ENCODE measurements at places on chromosomes 16 and 17.

DNA sequence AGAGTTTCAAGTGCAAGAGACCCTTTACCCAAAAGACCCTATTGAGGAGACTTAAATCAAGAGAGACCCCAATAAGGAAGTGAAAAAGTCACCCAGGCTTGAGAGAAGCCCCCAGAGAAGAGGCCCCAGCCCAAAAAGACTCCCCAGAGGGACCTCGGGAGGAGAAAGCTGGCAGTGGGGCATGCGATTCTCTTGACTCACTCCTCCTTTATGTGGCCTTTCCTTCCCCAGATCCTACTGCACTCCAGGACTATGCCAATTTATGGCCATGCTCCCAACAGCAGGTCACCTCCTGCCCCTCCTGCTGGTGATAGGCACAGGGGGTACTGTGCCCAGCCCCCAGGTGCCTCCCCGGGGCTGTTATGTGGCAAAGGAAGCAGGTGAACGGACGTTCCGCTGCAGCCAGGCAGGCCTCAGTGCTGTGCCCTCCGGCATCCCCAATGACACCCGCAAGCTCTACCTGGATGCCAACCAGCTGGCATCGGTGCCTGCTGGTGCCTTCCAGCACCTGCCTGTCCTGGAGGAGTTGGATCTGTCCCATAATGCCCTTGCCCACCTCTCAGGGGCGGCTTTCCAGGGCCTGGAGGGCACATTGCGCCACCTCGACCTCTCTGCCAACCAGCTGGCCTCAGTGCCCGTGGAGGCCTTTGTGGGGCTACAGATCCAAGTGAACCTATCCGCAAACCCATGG lies 16.3 kb downstream of the LRRC3C start:
- no peak for DNase-seq

- peak; percentile 36 for DNase-seq
Measured at GRCh38 chr16:1300664-1301476, 8.6 kb upstream of the UBE2I start.

DNA sequence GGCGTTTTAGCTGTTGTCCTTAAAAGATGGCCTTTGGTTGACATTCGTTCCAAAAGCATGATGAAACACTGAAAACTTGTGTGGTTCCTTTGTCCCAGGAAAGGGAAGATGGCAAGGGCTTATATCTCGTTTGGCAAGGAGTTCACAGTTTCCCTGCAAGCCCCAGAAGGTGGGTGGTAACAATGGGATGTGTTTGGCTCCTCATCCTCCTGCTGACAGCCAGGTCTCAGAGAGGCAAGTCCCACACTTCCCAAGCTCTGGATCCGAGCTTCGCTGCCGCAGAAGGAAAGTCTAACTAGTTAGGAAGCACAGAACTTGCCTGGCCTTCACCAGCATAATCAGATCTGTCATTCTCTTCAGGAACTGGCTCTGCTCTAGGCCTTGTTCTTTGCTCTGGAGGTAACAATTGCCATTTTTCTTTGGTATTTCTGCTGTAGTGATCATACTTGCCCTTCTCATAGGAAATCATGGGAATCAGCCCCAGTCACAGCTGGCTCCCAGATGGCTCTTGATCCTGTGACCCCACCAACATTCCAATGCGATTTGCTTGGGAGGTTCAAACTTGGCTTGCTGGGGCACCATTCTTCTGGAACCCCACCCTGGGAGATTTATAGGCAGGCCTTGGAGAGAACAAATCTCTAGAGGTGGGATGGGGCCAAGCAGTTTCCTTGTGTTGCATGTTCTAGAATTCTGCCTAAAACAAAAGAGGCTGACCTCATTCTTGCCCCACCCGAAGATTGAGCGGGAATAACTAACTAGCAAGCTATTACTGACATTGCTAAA lies 17.9 kb downstream of the KPNA2 start:
- peak; percentile 78 for DNase-seq

- DNase-seq: no peak
Measured at GRCh38 chr16:53895433-53895832, 191.5 kb downstream of the FTO start.

- DNase-seq: no peak
Measured at GRCh38 chr16:8959921-8960787, 3.6 kb downstream of the USP7 start.

- DNase-seq: no peak
Measured at GRCh38 chr16:29662729-29663015, 375 bp upstream of the SPN start.

DNA sequence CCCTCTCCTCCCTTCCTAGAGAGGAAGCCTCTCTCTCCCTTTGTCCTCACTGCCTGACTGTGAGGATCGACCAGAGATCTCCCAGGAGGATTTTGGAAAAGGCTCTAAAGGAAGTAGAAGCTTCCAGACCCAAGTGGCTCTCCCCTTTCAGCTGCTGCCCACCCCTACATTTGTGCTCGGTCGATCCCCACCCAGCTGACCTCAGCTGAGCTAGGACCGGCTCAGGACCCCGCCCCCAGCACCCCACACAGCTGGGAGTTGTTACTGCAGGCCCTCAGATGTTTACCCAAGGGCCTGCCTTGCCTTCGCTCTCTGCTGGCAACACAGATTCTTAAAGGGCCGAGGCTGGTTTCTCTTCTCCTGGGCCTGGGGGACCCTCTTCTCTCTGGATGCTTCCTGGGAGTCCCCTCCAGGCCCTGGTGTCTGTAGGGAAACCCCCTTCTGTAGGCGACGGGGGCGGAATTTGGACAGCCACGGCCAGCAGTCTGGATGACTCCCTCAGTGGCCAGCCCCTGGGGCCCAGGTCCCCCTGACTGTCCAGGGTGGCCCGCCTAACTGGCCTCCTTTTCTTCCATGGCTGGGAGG lies 26.9 kb upstream of the TIMP2 start:
- peak; percentile 32 for DNase-seq

DNA sequence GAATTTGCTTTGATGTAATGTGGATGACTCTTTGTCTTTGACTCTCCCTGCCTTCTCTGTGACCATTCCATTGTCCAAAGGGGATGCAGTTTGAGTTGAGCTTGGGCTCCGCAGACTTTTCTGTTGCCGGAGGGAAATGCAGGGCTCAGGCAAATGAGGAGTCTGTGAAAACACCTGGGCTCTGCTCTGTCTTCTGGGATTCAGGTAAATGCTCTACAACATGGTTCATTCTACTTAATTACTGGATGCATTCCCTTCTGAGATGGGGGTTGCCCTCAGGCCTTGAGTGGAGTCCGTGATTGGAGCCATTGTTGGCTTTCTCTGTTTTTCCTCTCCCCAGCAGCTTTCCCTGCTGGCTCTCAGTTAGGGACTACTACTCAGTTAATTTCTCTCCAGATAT lies 26.4 kb upstream of the SPNS2 start:
- DNase-seq: no peak

DNA sequence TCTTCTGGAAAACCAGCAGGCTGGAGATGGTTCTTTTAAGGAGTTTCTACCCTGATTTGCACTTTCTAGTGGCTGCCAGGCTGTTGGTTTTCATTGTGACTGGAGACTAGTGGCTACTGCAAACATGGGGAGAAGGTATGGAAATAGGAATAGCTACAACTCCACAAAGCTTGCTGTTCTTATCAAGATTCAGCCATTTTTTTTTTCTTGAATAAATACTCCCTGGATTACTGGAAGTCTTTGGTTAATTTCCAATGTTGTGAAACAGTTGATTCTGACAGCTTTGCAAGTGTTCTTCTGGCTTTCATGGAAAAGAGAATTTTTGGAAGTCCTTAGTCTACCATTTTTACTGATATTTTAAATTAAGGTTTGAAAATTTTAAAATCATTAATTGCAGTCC lies 277.7 kb downstream of the HS3ST3A1 start:
- DNase-seq: no peak

All from fibroblast of skin of scalp (primary cell).